A549 treated with ZK216348 at 1 μM for 4 hours (cell line): ENCODE measurements at places on chromosomes 3 and 15. TPM values are rescaled to one million over a fixed set of nuclear protein-coding genes. Genes with fewer than 3 reads are reported as not detected.

KY gene
- total RNA-seq = 0.07 to 0.25 TPM (median 0.20 TPM) in 3 of 5 replicates, not detected in the others

ACSBG1 gene
- 0.09 to 0.51 TPM (median 0.39 TPM) in 5 replicates for total RNA-seq

EXD1 gene
- total RNA-seq = not detected in 5 replicates

FEZF2 gene
- not detected in 5 replicates for total RNA-seq

NEIL1 gene
- total RNA-seq = 2.2 to 3.5 TPM (median 3.1 TPM) in 5 replicates

PLOD2 gene
- 75.4 to 142 TPM (median 121 TPM) in 5 replicates for total RNA-seq

HRG gene
- not detected in 5 replicates for total RNA-seq

OXSR1 gene
- 23.2 to 41.1 TPM (median 34.8 TPM) in 5 replicates for total RNA-seq

LNP1 gene
- total RNA-seq = 0.64 to 1.4 TPM (median 0.79 TPM) in 5 replicates

GOLGA8T gene
- total RNA-seq = 1.1 to 2.8 TPM (median 2.0 TPM) in 5 replicates

CELSR3 gene
- total RNA-seq = 2.5 to 5.7 TPM (median 5.1 TPM) in 5 replicates

SV2B gene
- 0.02 to 0.20 TPM (median 0.06 TPM) in 5 replicates for total RNA-seq

IFT80 gene
- total RNA-seq = 7.5 to 14.6 TPM (median 13.8 TPM) in 5 replicates

CIB2 gene
- 21.1 to 31.7 TPM (median 27.4 TPM) in 5 replicates for total RNA-seq

SLC25A36 gene
- 13.8 to 24.4 TPM (median 22.4 TPM) in 5 replicates for total RNA-seq

ATG7 gene
- 15.1 to 18.2 TPM (median 15.3 TPM) in 5 replicates for total RNA-seq

CPA3 gene
- not detected in 5 replicates for total RNA-seq

GAP43 gene
- total RNA-seq = not detected in 5 replicates

TGM5 gene
- not detected in 5 replicates for total RNA-seq

PLA2G4F gene
- total RNA-seq = not detected in 5 replicates

ITIH4 gene
- total RNA-seq = 0.32 to 1.6 TPM (median 0.51 TPM) in 5 replicates

TMEM108 gene
- not detected in 5 replicates for total RNA-seq

ALDH1L1 gene
- 0.06 to 0.27 TPM (median 0.11 TPM) in 5 replicates for total RNA-seq

CCR2 gene
- total RNA-seq = not detected in 5 replicates

SLC22A14 gene
- total RNA-seq = 0.09 TPM in 2 of 5 replicates, not detected in the others

CCPG1 gene
- 26.7 to 41.0 TPM (median 36.6 TPM) in 5 replicates for total RNA-seq

CILP gene
- 0.07 to 0.09 TPM (median 0.08 TPM) in 5 replicates for total RNA-seq

ROPN1 gene
- not detected in 5 replicates for total RNA-seq

SYNPR gene
- total RNA-seq = not detected in 5 replicates

ZNF80 gene
- not detected in 5 replicates for total RNA-seq

AQR gene
- 30.9 to 36.2 TPM (median 33.5 TPM) in 5 replicates for total RNA-seq

CLDN18 gene
- total RNA-seq = not detected in 5 replicates

XCR1 gene
- total RNA-seq = not detected in 5 replicates

CSTA gene
- total RNA-seq = 0.71 to 1.5 TPM (median 0.88 TPM) in 5 replicates

GUCA1C gene
- not detected in 5 replicates for total RNA-seq

C3orf18 gene
- total RNA-seq = 2.2 to 3.7 TPM (median 2.7 TPM) in 5 replicates

RLBP1 gene
- not detected in 5 replicates for total RNA-seq

GRK7 gene
- total RNA-seq = not detected in 5 replicates

C3orf20 gene
- total RNA-seq = not detected in 5 replicates

LRRN1 gene
- total RNA-seq = not detected in 5 replicates

DLEC1 gene
- 0.05 to 0.09 TPM in 2 of 5 replicates, not detected in the others for total RNA-seq

ADIPOQ gene
- not detected in 5 replicates for total RNA-seq

GOLGA6B gene
- total RNA-seq = 0.15 to 0.16 TPM in 2 of 5 replicates, not detected in the others

SLC25A20 gene
- total RNA-seq = 10.2 to 13.8 TPM (median 11.1 TPM) in 5 replicates

CHRNA7 gene
- 2.8 to 5.2 TPM (median 3.6 TPM) in 5 replicates for total RNA-seq

SUSD5 gene
- total RNA-seq = 2.3 to 4.2 TPM (median 3.1 TPM) in 5 replicates

ACVR2B gene
- 1.6 to 4.0 TPM (median 2.9 TPM) in 5 replicates for total RNA-seq

SHC4 gene
- 0.54 to 1.4 TPM (median 0.80 TPM) in 5 replicates for total RNA-seq

ADCY5 gene
- total RNA-seq = 0.23 to 0.45 TPM (median 0.32 TPM) in 5 replicates

CPB1 gene
- not detected in 5 replicates for total RNA-seq

SLITRK3 gene
- not detected in 5 replicates for total RNA-seq

HHLA2 gene
- total RNA-seq = 0.07 to 0.15 TPM in 2 of 5 replicates, not detected in the others

FBXL22 gene
- total RNA-seq = 0.17 to 0.44 TPM (median 0.22 TPM) in 5 replicates

EFHB gene
- 0.53 to 1.6 TPM (median 0.75 TPM) in 5 replicates for total RNA-seq

MAP2K5 gene
- total RNA-seq = 10.7 to 14.9 TPM (median 11.8 TPM) in 5 replicates

TMIE gene
- total RNA-seq = 0.09 to 0.11 TPM in 2 of 5 replicates, not detected in the others

ERICH6 gene
- not detected in 5 replicates for total RNA-seq

TJP1 gene
- total RNA-seq = 55.6 to 80.2 TPM (median 79.6 TPM) in 5 replicates
